Astrocyte (in vitro differentiated cells and primary cell): ENCODE measurements at places on chromosomes 2 and 18. TPM values are rescaled to one million over a fixed set of nuclear protein-coding genes. Genes with fewer than 3 reads are reported as not detected.

Gene KCNS3
- total RNA-seq: 0.84 and 1.7 TPM in 2 replicates

- peaks cover 24% of the 10 kb centered on the region for H3K4me1 ChIP-seq
- no peak overlapping the region for H3K4me3 ChIP-seq
- no peaks in the 10 kb centered on the region for H3K36me3 ChIP-seq
- peaks cover 7% of the 10 kb centered on the region for H3K27me3 ChIP-seq
- no peak overlapping the region for H3K27ac ChIP-seq
These were observed 186.6 kb downstream of the NRP2 start for GRCh38 chr2:205868773-205869333.

GRCh38 chr2:64593035-64593655, 60.6 kb downstream of the SERTAD2 start:
- no peak overlapping the region for H3K4me3 ChIP-seq
- H3K36me3 ChIP-seq: peaks cover 6% of the 10 kb centered on the region
- H3K4me1 ChIP-seq: peaks cover 6% of the 10 kb centered on the region
- DNase-seq: no peak
- peaks cover 12% of the 10 kb centered on the region for H3K27me3 ChIP-seq

Gene TPGS2
- total RNA-seq: 127 and 138 TPM in 2 replicates

DNA sequence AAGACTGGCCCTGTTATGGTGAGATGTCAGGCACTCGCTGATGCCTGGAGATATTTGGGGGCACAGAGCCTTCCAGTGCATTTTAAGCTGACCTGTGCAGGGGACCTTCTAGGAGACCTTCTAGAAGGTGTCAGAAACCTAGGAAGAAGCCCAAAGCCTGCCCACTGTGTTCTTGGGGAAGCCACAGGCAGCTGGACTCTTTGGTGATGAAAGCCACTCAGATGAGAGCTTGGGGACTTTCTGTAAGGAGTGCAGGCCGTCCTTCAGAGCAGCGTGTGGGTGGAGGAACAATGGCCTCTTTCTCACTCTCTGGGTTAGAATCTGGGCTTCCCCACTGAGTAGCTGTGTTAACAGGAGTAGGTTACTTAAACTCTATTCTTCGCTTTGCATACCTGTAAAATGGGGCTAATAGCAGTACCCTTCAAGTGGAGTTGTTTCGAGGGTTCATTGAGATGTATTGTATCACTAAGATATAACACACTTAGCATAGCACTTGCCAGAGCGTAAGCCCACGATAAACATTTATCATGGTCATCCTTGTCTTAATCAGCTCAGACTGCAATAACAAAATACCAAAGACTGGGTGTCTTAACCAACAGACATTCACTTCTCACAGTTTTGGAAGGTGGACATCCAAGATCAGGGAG, 322.3 kb upstream of the EPAS1 start:
- H3K4me1 ChIP-seq: no peaks in the 10 kb centered on the region
- no peak overlapping the region for H3K27ac ChIP-seq
- no peaks in the 10 kb centered on the region for H3K27me3 ChIP-seq
- no peak for DNase-seq
- no peak overlapping the region for H3K4me3 ChIP-seq
- no peaks in the 10 kb centered on the region for H3K36me3 ChIP-seq

- H3K4me1 ChIP-seq: peaks cover 23% of the 10 kb centered on the region
- peaks cover 19% of the 10 kb centered on the region for H3K36me3 ChIP-seq
- H3K27ac ChIP-seq: peak overlapping the region; percentile 96
- peak overlapping the region; percentile 95 for H3K4me3 ChIP-seq
- no peaks in the 10 kb centered on the region for H3K27me3 ChIP-seq
These were observed 815 bp downstream of the CEBPZ start for GRCh38 chr2:37230581-37230980.

Gene AOX1
- 1.6 and 3.4 TPM in 2 replicates for total RNA-seq

DNA sequence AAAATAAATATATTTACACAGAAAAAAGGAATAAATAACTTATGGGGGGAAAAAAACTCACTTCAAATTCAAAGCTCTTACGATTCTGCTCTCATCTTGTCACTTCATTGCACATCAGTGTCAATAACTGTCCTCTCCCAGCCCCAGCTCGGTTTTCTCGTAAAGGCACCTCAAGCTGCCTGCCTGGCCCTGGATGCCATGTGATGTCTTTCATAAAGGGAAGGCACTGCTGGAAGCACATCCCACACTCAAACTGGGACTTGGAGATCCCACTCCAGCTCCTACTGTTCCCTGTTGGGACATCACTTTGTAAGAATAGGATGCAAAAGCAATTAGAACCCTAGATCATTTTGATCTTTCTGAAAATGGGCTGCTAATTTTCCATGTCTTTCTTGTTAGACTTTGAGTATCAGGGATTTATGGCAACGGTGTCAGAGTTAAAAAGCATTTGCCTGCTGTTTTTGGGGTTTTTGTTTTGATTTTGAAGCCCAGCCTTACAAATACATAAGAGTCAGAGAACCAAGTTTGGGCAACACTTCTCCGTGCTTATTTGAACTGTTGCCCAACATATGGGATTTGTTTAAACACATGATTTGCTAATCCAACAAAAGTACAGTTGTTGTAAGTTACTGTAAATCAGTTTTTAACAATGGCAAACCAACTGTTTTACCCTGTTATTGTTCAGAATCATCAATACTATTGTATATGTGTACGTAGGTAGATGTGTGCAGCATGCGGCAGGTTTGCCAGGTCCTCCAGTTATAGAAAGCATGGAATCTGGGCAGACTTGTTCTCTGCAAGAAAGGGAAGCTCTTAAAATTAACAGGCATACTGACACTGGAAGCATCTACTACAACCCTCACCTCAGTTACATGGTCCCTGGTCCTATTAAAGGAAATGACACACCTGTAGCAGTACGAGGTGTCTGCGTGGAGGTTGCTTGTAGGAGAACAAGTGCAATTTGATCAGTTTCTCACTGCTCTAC, 20.6 kb downstream of the SERTAD2 start:
- H3K27ac ChIP-seq: no peak overlapping the region
- peaks cover 30% of the 10 kb centered on the region for H3K36me3 ChIP-seq
- DNase-seq: no peak
- no peaks in the 10 kb centered on the region for H3K27me3 ChIP-seq
- peaks cover 4% of the 10 kb centered on the region for H3K4me1 ChIP-seq

Gene ITPRIPL1
- total RNA-seq: 0.10 and 0.45 TPM in 2 replicates

Gene RIT2
- total RNA-seq: not detected in 2 replicates

Gene ALKAL2
- 1.3 and 1.5 TPM in 2 replicates for total RNA-seq

DNA sequence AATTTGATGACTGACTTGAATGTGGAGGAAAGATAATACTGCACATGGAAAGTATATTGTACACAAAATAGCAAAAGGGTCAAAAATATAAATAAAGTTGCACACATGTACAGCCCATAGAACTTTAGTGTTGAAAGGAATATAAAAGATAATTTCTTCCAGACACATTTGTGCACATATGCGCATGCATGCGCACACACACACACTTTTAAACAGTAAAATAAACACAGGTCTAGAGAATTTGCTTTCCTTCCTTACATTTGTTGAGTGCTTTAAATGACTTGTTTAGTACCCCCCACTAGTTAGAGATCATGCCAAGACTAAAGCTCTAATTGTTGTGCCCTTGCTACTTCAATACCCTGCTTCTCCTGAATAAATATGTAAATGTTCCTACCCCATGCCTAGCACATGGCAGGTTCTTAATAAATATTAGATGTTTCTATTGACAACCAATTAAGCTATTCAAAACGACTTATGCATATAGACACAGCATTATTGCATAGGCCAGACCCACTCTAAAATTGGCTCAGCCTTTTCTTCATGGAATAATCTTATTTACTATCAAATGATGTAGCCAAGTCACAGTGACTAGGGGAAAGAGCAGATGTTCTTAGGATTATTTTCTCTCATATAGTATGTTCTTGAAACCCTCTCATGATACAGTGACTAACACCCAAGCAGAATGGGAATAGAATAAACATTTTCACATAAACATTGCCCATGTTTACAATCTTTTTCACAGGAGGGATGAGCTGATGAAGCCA, 165.5 kb upstream of the ACVR2A start:
- DNase-seq: no peak
- no peaks in the 10 kb centered on the region for H3K27me3 ChIP-seq
- H3K27ac ChIP-seq: no peak overlapping the region

- no peaks in the 10 kb centered on the region for H3K4me1 ChIP-seq
- H3K27ac ChIP-seq: no peak overlapping the region
- H3K4me3 ChIP-seq: no peak overlapping the region
- no peaks in the 10 kb centered on the region for H3K36me3 ChIP-seq
- no peaks in the 10 kb centered on the region for H3K27me3 ChIP-seq
- DNase-seq: no peak
These were observed 11.9 kb downstream of the TEX51 start for GRCh38 chr2:126910637-126911036.

GRCh38 chr2:158131919-158132566, 30.4 kb downstream of the UPP2 start:
- no peaks in the 10 kb centered on the region for H3K36me3 ChIP-seq
- no peak overlapping the region for H3K4me3 ChIP-seq
- H3K27me3 ChIP-seq: no peaks in the 10 kb centered on the region
- H3K27ac ChIP-seq: no peak overlapping the region
- DNase-seq: no peak

DNA sequence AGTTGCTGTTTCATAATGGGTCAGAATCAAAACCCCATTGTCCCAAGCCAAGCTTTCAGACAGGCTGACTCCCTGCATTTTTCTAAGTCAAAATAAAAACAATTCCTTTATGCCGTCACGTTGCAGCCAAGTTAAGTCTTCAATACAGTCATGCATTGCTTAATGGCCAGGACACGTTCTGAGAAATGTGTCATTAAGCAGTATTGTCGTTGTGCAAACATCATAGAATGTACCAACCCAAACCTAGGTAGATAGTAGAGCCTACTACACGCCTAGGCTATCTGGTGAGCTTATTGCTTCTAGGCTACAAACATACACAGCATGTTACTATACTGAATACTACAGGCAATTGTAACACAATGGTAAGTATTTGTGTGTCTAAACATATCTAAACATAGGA, 160.4 kb upstream of the FOSL2 start:
- no peak for DNase-seq
- no peak overlapping the region for H3K27ac ChIP-seq
- H3K4me3 ChIP-seq: no peak overlapping the region
- no peaks in the 10 kb centered on the region for H3K27me3 ChIP-seq

GRCh38 chr2:63334910-63335309, 253.4 kb downstream of the WDPCP start:
- no peaks in the 10 kb centered on the region for H3K4me1 ChIP-seq
- H3K36me3 ChIP-seq: no peaks in the 10 kb centered on the region
- no peak for DNase-seq

- no peak for DNase-seq
- H3K4me1 ChIP-seq: no peaks in the 10 kb centered on the region
- no peak overlapping the region for H3K27ac ChIP-seq
- no peak overlapping the region for H3K4me3 ChIP-seq
- no peaks in the 10 kb centered on the region for H3K27me3 ChIP-seq
These were observed 270.6 kb upstream of the RGPD4 start for GRCh38 chr2:107556038-107556627.

- H3K4me1 ChIP-seq: peaks cover 32% of the 10 kb centered on the region
- no peaks in the 10 kb centered on the region for H3K27me3 ChIP-seq
- H3K36me3 ChIP-seq: no peaks in the 10 kb centered on the region
- peak overlapping the region; percentile 34 for H3K4me3 ChIP-seq
These were observed 868 bp downstream of the HSBP1L1 start for GRCh38 chr18:79965119-79965902.

Gene MPPE1
- 22.8 and 29.4 TPM in 2 replicates for total RNA-seq

- H3K36me3 ChIP-seq: no peaks in the 10 kb centered on the region
- no peak for DNase-seq
- H3K4me1 ChIP-seq: peaks cover 22% of the 10 kb centered on the region
These were observed 998 bp downstream of the RNF149 start for GRCh38 chr2:101307503-101307902.

- no peaks in the 10 kb centered on the region for H3K36me3 ChIP-seq
- no peaks in the 10 kb centered on the region for H3K4me1 ChIP-seq
- H3K4me3 ChIP-seq: no peak overlapping the region
- H3K27ac ChIP-seq: no peak overlapping the region
These were observed 1191.0 kb upstream of the LRRTM1 start for GRCh38 chr2:81495556-81495955.

Gene ELOA2
- total RNA-seq: not detected in 2 replicates

Gene TMEM247
- total RNA-seq: not detected in 2 replicates

Gene IMPACT
- 32.3 and 39.1 TPM in 2 replicates for total RNA-seq

GRCh38 chr18:7079231-7079630, 38.4 kb downstream of the LAMA1 start:
- peaks cover 3% of the 10 kb centered on the region for H3K4me1 ChIP-seq
- no peak for DNase-seq
- no peaks in the 10 kb centered on the region for H3K27me3 ChIP-seq
- no peaks in the 10 kb centered on the region for H3K36me3 ChIP-seq

Gene HOXD4
- not detected in 2 replicates for total RNA-seq

DNA sequence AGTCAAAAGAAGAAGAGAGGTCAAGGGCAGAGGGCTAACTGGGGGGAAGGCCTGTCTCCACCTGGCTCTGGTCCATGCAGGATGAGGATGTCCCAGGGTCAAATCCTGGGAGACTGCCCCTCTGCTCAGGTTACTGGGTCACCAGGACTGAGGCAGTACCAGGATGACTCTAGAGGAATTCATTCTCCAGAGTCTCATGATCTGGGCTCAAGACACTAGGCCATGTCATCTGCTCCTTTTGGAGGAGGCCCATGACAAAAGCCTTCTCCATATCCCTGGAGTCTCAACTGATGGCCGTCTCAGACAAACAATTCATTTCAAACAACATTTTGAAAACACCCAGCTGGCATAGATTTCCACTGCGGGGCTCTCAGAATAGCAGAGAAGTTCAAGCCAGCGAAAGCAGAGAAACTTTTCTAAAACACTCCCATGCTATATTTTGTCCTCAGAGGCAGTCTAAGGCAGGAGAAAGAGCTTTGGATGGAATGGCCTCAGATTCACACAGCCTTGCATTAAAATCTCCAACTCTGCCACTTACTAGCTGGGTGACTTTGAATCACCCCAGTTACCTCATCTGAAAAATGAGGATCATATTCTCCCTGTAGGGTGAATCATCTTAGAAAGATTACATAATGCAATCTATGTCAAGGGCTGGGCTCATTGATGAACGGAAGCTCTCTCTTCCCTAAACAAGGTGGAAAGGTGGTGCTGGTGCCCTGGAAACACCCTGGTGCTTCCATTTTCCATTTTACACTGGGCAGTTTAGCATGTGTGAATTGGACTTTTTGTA, 48.8 kb upstream of the LCLAT1 start:
- no peak for DNase-seq
- no peak overlapping the region for H3K4me3 ChIP-seq
- H3K36me3 ChIP-seq: no peaks in the 10 kb centered on the region
- peaks cover 3% of the 10 kb centered on the region for H3K27me3 ChIP-seq
- no peaks in the 10 kb centered on the region for H3K4me1 ChIP-seq

GRCh38 chr2:227052879-227053278, 111.1 kb downstream of the COL4A4 start:
- no peak overlapping the region for H3K4me3 ChIP-seq
- no peak for DNase-seq
- H3K36me3 ChIP-seq: no peaks in the 10 kb centered on the region
- H3K27me3 ChIP-seq: no peaks in the 10 kb centered on the region
- H3K4me1 ChIP-seq: no peaks in the 10 kb centered on the region

Gene LAMA3
- total RNA-seq: 0.50 and 0.86 TPM in 2 replicates

Gene PKDCC
- 6.9 and 9.7 TPM in 2 replicates for total RNA-seq

Gene PRKCE
- 11.2 and 12.8 TPM in 2 replicates for total RNA-seq
